ENCODE measurements at places on chromosomes 6 and 20. TPM values are rescaled to one million over a fixed set of nuclear protein-coding genes. Genes with fewer than 3 reads are reported as not detected.
A peak's percentile ranks its signal among the peaks of the same experiment; 100 is the strongest.

DNA sequence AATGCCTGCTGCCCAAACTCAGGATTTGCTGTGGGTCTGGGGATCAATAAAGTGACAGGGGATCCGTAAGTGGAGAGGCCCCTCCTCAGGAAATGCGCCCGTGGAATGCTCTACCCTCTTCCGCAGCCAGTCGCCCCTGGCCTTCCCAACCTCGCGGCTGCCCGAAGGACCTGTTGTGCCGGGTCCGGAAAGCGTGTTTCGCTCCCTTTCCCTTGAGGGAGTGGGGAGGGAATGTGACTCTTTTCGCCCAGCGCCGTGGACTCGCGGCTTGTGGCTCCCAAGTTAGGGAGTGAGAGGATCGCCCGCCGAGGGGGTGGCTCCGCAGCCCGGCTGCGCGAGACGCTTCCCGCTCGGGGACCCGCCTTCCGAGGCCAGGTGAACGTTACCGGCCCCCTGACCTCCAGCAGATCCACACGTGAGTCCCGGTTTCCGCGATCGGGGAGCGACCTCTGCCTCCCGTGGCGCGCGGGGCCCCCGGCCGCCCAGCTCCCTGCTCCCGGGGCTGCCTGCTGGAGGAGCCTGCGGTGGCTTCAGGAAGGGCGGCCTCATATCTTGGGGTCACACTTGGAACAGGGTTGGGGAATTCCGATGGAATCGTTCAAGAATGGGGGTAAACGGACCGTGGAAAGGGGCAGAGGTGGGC is 666 bp downstream of the TPD52L1 start:
- peaks cover 13% of the 10 kb centered on the region for H3K4me1 ChIP-seq
- DNase-seq: no peak
- H3K27me3 ChIP-seq: no peaks in the 10 kb centered on the region

DNA sequence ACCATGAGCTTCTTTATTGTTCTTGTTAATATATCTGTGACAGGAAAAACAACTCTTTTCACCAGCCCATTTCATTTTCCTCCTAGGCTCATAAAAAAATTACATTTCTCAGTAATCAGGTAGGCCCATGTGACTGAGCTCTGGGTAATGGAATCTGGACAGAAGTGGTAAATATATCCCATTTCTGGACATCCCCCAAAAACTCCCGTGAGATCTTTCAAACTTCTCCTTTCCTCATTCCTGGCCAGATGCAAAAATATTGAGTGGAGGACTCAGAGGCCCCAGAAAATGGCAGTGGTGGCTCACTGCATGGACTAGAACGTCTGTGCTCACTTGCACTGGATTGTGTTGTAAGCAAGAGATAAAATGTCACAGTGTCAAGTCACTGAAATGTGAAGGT is 3.8 kb upstream of the CHD6 start:
- no peak overlapping the region for H3K4me3 ChIP-seq
- H3K27ac ChIP-seq: no peak overlapping the region
- no peak for DNase-seq
- no peaks in the 10 kb centered on the region for H3K4me1 ChIP-seq

DNA sequence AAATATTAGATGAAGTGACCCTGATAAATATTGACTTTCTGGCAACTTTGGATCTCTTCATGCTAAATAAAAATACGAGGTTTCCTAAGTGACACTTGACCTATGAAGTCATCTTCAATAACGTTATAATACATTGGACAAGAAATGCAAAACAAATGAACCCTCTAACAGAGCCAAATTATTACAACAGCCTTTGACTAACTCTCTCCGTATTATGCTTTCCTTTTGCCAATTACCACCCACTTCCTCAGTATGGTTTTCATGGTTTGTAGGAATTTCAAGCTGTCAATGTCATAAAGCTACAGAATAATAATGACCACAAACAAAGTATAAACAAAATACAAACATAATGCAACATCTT is 210.5 kb downstream of the MOXD1 start:
- peak overlapping the region; percentile 30 for H3K27ac ChIP-seq
- no peaks in the 10 kb centered on the region for H3K36me3 ChIP-seq
- DNase-seq: no peak

Gene PCK1
- total RNA-seq: 32.0 TPM
